ENCODE measurements at places on chromosomes 5 and 9. TPM values are rescaled to one million over a fixed set of nuclear protein-coding genes. Genes with fewer than 3 reads are reported as not detected.
A peak's percentile ranks its signal among the peaks of the same experiment; 100 is the strongest.

DNA sequence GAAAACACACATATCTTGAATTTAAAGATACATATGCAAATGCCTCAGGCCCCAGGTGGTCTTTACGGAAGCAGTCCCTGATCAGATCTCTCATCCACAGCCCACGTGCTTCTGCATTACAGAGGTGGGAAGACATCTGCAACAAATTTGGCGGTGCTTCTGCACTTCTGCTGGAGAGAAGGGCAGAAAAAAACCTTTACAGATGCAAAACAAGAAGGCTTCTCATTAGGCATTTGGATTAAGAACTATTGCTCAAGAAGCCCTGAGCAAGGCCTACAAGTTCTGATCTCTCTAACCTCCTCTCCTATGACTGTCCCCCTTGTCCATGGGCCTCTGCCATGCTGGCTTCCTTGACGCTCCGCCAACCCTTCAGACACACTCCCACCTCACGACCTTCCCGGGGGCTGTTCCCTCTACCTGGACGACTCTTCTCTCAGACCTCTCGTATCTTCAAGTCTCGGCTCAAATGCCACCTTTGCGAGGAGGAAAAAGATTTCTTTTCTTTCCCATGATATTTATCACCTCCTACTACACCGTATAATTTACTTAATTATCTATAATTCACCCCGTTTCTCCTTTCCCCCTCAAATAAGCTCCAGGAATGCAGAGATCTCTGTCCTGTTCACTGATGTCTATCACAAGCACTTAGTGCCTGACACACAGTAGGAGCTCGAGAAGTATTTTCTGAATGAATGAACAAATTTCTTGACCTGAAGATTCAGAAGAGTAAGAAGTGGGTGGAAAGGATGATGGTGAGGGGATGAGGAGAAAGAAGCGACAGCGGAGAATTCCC lies 1.1 kb downstream of the MTMR12 start:
- DNase-seq, result peak; percentile 31

- DNase-seq, result peak; percentile 84
Measured at GRCh38 chr9:98091735-98092612, 27.0 kb downstream of the TRIM14 start.

DNA sequence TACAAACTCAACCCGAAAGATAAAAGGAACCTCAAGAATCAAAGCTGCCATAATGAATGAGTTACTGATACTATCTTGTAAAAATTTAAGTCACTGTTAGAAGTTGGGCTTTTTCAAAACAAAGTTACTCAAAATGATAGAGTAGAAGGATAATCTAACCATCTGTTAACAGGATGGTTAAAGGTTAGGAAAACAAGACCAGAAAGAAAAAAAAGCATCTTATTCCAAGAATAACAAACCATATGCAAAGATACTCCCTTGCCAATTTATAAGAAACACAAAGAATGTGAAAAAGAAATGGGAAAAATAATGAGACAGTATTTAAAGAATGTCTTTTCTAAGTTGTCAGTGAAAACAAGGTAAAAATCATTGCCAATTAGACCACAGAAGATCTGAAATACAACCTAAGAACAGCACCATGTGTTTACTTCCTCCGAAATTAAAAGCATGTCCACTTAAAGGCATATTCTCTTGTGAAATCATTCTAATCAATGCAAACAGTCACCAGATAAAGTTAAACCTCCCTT lies 51.2 kb downstream of the STRBP start:
- peak; percentile 27 for DNase-seq

DNA sequence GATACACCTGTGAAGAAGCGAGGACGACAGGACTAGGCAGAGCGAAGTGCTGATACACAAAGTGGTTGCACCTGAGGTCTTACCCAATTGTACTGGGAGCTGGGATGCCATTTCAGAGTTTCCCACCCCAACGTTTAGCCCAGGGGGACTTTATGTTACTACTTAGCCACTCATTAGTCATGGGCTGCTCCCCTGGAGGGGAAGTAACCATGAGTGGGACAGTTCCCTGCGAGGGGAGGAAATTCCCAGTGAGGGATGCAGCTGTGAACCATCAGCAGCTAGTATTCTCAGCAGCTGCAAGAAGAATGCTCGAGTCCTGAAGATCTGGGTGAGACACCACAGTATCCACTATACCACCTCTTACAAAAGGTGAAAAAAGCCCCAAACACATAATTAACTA lies 93.7 kb upstream of the ACTBL2 start:
- no peak for DNase-seq

GRCh38 chr9:89448381-89448780 lies 49.5 kb downstream of the SEMA4D start:
- no peak for DNase-seq

GRCh38 chr5:155750571-155750970 lies 576.4 kb upstream of the SGCD start:
- DNase-seq, result no peak

- peak; percentile 50 for DNase-seq
Measured at GRCh38 chr9:27408001-27408400, 111.1 kb upstream of the EQTN start.

DNA sequence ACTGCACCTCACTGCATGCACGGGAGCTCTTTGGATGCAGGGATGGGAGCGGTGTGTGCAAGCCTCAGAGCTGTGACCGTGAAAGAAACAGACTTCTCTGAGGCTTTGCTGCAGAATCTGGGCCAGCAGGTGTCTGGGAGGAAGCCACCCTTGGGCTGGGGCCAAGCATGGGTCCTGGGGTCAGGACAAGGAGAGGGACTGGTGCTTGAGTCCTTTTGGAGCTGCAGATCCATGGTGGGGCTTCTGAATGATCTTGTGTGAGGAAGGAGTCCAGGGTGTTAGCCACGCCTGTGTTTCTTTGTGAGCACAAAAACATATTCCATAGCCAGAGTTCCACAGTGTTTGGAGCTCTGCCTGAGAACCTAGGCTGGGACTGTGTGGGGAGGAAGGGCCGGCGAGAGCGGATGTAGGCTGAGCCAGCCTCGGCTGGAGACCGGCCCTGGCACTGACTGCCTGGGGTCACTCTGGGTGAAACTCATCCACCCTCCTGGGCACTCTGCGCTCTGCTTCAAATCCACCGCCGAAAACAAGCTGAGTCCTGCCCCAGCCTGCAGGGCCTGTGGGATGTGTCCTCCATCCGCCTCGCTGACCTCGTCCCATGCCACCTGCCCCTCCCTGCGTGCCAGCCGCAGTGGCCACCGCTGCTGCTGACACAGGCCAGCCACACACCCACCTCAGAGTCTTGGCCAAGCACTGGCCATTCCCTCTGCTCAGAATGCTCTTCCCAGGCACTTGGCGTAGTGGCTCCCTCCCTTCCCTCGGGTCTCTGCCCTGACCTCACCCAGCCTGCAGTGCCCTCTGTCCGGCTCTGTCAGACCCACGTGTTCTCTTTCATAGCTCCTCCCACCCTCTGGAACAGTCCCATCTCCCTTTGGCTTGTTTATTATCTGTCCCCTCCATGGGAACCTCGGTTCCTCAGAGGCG lies 26.7 kb downstream of the ERGIC1 start:
- peak; percentile 65 for DNase-seq

DNA sequence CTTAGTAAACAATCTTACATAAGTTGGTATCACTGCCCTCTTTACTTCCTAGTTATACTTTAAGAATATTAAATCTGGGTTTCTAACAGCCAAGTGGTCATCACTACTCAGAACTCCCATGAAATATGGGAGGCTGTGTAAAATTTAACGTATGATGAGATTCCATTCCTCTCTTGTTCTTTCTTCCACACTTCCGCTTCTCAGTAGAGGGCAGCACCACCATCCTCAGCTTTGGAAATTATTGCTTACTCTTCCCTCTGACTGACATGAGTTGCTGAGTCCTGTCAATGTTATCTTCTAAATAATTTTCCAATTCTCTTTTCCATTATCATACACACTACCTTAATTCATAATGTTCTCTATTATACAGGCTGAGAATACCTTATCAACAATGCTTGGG lies 194.0 kb downstream of the RFX3 start:
- no peak for DNase-seq

- no peak for DNase-seq
Measured at GRCh38 chr5:149617760-149618306, 36.5 kb downstream of the ARHGEF37 start.

DNA sequence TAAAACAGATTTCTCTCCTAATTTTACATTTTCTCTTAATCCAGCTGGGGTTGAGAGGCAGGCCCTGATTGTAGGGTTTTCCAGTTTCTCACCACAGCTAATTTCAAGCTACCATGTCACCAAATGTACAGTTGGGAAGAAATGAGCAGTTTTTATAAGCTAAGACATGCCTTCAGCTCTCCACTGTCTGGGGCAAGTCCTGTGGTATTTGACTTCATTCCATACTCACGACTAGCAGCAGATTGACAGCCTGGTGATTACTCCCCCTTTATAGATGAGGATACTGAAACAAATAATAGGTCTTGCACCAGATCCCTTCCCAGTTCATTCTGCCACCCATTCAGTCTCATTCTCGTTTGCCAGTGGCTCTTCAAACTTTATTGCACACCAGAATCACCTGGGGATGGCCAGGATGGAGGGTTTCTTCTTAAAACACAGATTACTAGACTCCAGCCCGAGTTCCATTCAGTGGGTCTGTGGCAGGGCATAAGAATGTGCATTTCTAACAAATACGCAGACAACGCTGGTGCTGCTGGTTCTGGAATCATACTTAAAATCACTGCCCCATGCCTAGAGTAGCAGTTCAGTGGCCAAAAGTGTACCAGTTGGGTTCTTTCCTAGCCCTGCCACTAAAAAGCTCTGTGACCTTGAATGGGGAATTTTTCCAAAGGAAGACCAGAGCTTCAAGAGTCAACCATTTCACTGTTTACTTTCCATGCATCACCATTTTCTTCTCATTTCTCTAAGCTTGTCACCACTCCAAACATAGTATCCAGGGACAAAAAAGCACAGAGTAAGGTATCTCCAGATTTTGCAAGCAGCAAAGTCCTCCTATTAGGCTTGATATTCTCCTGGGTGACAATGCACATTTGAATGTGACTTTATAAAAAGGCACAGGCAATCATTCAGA lies 64.3 kb downstream of the CSNK1A1 start:
- peak; percentile 51 for DNase-seq

DNA sequence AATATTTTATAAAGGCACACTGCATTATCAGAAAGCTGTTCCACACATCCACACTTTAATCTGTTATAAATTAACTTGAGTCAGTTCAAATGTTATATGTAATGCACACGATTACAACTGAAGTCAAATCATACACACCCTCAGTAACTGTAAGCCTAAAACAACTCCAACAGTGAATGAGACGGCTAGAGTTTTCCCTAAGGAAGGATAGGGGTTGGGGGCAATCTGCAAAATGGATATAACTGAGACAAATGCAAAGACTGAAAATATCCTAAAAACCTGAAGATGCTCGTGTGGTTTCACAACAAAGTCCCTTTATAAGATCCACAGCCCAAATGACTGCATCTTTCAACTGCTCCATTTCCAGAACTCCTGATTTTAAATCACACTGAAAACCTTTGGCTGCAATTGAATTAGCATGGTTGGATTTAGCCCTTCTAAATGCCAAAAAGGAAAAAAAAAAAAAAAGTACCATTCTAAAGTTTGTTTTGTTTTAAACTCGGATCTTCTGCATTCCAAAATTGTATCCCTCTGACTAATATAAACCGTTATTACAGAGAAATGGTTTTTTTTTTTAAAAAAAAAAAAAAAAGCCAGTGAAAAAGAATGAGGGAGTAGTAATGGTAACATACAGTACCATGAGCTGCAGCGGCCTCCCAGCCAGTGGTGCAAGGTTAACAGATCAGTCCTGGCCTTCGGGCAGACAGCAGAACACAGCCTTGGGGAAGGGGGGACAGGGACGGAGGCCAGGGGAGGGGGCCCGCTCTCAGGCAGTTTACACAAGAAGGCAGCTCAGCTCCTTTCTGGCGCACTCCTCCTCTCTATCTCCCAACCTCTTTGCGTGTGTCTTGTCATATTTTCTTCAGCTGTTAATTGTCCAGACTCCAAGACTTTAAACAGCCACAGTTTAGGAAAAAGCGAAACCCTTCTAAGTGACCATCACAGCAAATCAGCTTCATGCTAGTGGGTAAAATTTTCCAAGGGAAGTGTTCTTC lies 166.1 kb downstream of the BNC2 start:
- DNase-seq, result peak; percentile 28

DNA sequence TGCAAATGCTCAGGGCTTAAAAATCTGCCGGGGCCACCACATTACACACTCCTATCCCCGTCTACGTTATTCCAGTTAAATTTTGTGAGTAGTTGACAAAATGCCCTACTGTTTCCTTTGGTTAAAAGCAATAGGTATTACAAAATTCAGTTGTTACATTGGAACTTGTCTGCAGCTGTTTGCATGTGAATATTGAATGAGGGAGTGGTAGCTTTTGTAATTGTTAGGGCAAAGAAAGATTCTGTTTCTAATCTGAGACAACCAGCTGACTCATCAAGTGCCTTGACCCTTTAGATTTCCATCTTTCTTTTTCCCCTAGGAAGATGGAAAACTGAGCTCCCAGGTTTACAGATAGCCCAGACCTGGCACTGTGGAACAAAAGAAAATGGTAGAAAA lies 30.2 kb downstream of the MAML1 start:
- peak; percentile 75 for DNase-seq

DNA sequence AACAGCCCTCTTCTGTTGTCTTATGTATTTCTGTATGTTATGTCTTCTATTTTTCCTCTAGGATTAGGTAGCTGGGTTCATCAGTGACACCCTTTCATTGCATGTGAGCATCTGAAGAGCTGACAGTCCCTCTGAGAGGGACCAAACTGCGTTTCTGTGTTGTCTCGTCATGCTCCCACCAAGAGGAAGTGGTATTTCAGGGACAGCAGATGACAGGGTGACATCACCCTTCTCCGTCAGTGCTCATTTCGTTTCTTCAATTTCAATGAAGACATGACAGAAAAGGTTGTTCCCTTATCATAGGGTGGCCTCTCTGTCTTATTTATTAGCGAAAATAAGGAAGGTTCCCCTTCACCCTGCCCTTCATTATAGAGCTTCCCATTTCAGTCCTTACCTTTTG lies 225.9 kb upstream of the NR4A3 start:
- no peak for DNase-seq

Gene CHSY3
- 9.9 TPM for total RNA-seq

Gene FCHSD1
- total RNA-seq, result 25.8 TPM

Gene PDE6A
- total RNA-seq, result not detected

Gene FAM78A
- total RNA-seq, result 0.43 TPM

Gene BTNL3
- total RNA-seq, result not detected

Gene NFIL3
- total RNA-seq, result 18.1 TPM

Gene GPR150
- total RNA-seq, result 0.43 TPM

Gene FAM120AOS
- 42.5 TPM for total RNA-seq

Gene RAB3C
- not detected for total RNA-seq

Gene HK3
- not detected for total RNA-seq
